ENCODE measurements at places on chromosomes 7 and 10.

DNA sequence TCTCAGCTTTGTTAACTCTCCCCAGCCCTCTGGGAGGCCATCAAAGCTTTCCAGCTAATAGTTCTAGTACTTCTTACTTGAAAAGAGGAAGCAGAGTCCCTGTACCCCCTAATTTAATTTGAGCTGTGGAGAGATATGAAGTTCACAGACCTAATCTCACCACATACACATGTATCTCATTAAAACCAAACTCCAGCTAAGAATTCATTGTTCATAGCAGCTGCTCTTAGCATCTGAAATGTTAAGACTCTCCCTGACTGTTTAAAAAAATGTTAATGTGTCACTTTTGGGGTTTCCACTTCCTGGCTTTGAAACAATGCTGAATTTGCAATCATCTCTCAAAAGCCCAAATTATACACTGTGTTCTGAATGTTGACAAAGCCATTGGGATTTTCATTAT, 16.2 kb upstream of the MRC1 start:
- DNase-seq = no peak

DNA sequence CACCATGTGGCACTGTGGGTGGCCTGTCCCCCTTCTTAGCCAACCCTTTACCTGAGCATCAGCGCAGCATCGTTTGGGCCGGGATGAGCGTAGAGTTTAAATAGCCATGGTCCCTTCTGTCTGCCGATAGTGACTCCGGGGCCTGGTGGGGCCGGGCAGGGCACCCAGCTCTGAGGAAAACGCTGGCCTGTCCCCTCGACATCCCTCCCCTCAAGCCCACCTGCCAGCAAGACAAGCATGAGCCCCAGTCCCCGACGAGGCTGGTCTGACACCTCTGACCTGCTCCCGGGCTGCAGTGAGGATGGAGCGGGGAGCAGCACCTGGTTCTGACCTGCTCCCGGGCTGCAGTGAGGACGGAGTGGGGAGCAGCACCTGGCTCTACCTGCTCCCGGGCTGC, 31.1 kb upstream of the CNPY1 start:
- DNase-seq = no peak

- DNase-seq = no peak
These were observed 22.2 kb downstream of the SFMBT2 start for GRCh38 chr10:7388602-7389001.

DNA sequence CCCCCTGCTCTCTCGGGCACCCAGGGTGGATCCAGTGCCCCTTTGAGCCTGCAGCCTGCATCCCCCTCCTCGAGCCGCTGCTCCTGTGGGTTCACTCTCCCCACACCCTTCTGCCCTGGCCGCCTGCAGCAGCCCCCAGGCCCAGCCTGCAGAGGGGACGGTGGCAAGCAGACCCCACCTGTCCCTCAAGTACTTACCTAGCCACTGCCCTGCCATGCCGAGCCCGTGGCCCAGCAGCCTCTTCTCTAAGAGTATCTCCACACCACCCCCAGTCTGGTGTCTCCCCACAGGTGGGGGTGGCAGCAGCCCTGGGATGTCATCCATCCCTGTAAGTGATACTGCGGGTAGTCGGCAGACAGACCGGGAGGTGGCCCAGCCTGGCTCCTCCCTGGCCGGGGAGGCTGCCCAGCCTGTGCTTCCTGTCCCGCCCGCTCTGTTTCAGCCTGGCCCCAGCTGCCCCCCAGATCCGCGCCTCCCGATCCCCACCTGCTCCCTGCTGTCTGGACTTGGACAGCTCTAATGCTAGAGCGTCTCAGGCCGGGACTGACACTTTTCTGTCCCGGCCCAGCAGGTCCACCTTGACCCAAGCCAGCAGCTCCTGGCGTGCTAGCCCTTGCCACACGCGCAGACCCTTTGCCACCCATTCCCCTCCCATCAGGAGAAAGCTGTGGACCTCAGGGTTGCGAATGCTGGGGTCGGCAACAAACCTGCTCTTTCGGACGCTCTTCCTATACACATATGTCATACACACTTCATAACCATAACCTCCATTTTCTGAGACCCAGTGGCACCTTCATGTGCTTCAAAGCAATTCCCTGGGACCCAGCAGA, 25.0 kb downstream of the YKT6 start:
- no peak for DNase-seq

GRCh38 chr7:21217365-21217764, 210.5 kb upstream of the SP4 start:
- DNase-seq = no peak

DNA sequence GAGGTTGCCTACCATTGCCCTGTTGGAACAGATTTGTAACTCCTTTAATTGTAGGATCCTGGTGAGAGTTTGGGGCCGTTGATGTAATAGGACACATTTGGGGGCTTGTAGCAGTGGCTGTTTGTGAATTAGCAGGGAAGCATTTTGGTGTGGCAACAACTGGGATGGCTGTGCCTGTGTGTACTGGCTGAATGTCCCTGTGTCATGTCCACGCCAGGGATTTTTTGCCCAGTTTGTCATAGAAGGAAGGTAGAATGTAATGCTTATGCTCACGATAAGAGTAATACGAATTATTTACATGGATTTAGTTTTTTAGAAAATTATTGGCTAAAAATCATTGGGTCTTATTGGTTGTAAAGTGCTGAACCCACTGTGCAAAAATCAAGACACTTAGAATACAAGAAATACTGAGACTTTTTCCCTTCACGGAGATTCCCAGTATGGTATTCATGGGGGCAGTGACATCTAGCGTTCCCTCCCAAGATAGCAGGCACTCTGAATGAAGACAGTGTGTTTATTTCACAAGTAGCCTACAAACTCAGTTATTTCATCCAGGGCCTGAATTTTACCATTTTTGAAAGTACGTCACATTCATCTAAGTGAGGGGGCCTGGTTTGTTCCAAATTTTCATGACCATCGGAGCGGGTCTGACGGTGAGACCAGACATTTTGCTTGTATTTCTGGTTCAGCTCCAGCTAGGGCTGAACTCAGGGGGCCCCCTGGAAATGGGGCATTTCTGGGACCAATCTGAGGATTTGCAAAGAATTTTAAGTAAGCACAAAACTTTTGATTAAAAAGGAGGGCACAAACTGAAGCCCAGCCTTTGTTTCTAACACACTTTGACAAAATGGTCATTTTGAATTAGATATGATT, 74.7 kb downstream of the CACNB2 start:
- DNase-seq = no peak

DNA sequence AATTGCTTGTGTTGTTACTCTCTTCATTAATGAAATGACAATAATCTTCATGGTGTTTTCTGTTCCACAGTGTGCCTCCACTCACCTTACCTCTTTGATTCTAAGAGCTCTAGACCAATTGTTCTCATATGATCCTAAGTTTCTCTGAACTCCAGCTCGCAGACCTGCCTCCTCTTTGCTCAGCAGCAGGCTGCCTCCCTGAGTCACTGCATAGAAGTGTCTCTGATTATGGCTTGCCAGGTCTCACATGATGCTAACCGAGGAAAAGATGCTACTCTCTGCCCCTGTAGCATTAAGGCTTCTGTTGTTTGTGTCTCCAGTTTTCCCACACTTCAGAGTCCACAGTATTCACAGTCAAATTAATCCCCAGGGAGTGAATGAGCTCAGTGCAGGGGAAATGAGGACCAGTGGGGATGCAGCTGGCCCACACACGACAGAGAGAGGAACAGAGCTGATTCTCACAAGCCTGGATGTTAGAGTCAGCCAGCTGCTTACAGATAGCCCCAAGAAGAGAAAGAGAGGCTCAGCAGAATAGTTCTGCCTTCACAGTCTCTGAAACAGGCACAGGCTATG, 145.9 kb upstream of the EGR2 start:
- no peak for DNase-seq

DNA sequence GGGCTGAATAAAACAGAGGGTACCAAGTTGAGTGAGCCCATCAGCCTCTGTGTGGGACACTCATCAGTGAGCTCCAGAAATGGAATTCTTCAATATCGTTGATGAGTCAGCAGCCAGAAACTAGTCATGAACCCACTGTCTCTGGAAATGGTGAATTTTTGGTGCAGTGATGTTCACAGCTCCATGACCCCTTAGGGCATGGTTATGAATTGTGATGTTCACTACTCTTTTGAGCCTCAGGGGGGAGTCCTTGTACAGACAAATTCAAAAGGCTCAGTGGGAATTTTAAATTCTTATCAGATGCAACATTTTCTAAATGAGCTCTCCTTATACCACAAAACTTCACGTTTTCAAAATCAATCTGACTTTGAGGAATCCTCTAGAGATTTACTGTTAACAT, 335.7 kb downstream of the PHTF2 start:
- DNase-seq = peak; percentile 15

GRCh38 chr10:28554009-28554408, 21.1 kb downstream of the WAC start:
- DNase-seq = no peak

- no peak for DNase-seq
These were observed 482.0 kb upstream of the MGMT start for GRCh38 chr10:128985036-128985435.

GRCh38 chr7:1410992-1411391, 48.3 kb downstream of the MICALL2 start:
- DNase-seq = no peak

GRCh38 chr10:86744067-86744725, 12.2 kb upstream of the BMPR1A start:
- no peak for DNase-seq

GRCh38 chr10:114802177-114802576, 19.4 kb upstream of the FHIP2A start:
- DNase-seq = no peak

GRCh38 chr10:32111585-32111984, 55.4 kb upstream of the KIF5B start:
- no peak for DNase-seq

GRCh38 chr10:114629824-114630730, 28.0 kb downstream of the ABLIM1 start:
- DNase-seq = no peak

DNA sequence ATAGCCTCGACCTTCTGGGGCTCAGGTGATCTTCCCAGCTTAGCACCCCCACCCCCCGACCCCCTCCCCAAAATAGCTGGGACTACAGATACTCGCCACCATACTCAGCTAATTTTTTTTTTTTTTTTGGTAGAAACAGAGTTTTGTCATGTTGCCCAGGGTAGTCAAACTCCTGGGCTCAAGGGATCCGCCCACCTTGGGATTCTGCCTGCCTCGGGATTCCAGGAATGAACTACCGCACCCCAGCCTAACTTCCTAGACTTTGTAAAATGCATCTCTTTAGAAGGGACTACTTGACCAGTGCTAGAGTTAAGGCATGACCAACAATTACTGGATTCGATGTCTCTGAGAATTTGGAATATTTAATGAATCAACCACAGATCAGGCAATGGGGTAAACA, 85.9 kb downstream of the MDFIC start:
- no peak for DNase-seq

GRCh38 chr10:96642973-96643372, 56.2 kb upstream of the TM9SF3 start:
- peak; percentile 42 for DNase-seq

GRCh38 chr10:43061760-43062159, 15.1 kb upstream of the RET start:
- no peak for DNase-seq

DNA sequence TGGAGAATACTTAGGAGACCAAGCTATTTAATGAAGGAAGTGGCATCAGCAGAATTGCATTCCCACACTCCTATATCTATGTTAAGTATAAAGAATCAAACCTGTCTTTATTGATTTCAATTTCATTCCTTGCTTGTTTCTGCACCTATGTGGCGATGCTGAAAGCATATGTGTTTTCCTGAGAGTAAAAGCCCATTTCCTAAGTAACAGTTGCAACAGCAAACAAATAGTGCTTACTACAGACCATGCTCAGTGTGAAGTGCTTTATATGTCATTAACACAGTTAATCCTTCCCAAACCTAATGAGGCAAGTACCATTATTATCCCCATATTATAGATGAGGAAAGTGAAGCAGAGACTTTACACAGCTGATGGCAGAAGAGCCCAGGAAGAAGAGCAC, 552.1 kb downstream of the PARD3 start:
- DNase-seq = no peak

DNA sequence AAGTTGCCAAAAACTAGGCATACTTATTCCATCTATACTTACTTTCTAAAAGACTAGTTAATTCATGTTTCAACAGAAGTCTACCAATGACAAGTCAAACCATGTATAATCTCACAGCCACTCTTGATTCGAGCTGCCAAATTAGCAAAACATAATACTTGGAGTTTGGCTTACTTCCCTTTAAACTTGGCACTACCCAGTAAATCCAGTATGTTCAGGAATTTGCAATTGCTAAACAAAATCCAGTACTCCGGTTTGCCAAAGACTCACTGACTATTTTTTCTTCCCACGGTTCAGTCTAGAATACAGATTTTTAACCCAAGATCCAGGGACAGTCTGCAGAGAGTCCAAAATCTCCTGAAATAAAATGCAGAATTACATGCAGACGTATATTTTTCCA, 4.6 kb downstream of the OAT start:
- DNase-seq = no peak

DNA sequence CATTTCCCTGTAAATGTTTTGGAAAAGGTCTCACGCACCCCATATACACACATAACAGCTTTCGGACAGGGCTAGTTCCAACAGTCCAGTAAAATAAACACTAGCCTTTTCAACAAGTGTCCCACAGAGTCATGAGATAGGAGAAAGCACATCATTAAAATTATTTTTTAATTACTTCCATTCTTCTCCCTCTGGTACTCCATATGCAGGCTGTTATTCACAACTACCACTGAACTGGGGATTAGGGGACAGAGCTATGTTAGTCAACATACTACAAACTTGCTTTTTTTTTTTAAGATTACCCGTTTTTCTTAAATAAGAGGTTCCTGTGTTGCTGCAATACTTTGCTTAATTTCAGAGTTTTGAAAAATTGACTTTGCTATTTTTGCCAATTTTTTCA, 576.6 kb upstream of the KCND2 start:
- no peak for DNase-seq

GRCh38 chr10:14507176-14507575, 176.5 kb upstream of the FRMD4A start:
- peak; percentile 92 for DNase-seq

GRCh38 chr7:21550076-21550475, 7.2 kb downstream of the DNAH11 start:
- DNase-seq = no peak

DNA sequence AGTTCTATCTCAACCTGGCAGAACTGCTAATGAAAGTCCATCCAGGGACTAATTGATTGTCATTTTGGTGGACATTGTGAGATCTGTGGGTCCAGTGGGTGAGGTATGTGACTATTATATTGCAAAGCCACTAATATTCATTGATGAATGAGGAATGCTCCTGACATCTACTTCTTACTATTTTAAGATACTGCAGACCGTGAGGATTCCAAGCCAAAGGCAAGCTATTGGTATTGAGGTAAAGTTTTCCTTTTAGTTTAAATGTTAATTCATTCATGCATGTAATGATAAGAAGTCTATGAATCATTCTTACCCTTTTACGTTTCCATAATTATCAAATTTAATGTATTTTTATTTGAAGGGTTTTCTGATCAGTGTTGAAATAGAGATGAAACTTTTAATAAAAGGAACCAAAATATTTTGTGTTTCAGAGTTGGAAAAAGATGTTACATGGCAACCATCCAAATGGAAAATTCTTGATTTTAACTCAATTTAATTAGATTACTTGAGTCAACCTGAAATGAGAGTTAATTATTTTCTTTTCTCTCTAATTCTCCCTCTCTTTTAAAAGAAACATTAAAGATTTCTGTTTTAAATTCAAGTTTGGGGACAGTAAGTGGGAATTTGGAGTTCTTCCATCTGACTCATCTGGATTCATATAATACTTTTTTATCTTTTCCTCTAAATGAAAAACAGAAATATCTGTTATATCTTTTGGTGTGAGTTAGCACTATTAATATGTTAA, 39.6 kb downstream of the NUP205 start:
- DNase-seq = no peak

GRCh38 chr10:44046605-44047004, 338.3 kb downstream of the CXCL12 start:
- DNase-seq = no peak
